ENCODE measurements at places on chromosomes 6 and 20.

DNA sequence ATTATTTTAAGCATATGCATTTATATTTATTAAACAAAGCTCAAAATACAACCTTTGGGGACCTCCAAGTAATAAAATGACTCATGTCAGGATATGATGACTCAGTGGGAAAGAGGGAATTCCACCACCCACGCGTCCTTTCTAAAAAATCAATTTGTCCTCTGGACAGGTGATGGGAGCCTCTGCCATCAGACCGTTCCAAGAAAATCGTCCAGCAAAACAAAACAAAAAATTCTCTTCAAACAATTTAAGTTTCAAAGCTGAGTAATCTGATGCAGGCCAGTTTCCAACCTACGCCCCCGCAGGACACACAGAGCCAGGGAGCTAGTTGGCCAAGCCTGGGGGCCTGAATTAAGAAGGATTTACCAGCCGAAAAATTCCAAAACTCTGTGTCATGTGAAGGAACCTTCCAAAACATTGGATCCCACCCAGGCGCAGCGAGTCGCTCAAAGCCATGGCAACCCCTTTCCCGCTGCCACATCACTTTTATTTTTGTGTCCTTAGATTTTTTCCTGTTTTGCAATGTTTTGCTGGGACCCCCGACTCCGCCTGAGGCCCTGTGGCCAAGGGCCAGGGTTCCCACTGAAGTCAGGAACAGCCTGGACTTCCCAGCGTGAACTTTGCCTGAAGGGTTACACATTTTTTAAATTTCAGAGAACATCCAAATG lies 95.3 kb downstream of the NFATC2 start:
- no peak for DNase-seq

DNA sequence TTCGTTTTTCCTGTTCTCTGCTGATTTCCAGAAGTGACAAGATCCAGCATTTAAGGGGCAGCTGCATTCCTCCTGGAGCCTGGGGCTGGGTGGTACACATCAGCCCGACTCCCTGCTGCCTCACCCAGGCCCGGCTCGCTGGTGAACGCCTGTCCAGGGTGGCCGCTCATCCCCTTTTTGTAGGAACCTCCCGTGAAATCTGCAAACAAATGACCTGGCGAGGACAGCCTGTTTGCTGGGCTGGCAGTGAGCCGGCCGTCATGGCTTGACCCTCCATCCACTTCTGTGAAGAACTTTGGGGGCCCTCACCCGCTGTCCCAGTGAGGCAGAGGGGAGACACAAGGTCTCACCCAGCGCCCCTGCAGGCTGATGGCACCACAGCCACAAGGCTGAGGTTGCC lies 39.0 kb downstream of the PYGB start:
- no peak for DNase-seq

DNA sequence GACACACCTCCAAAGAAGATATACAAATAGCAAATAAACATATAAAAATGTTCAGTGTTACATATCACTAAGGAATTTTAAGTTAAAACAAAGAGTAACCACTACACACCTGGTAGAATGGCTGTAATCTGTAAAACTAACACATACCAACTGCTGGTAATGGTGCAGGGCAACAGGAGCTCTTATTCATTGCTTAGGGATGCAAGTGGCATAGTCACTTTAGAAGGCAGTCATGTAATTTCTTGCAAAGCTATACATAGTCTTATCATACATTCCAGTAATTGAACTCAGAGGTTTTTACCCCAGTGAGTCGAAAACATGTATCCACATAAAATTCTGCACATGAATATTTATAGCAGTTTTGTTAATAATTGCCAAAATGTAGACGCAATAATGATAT lies 906.8 kb upstream of the CITED2 start:
- no peak for DNase-seq

GRCh38 chr6:136351518-136352110 lies 62.0 kb upstream of the BCLAF1 start:
- no peak for DNase-seq

GRCh38 chr6:81071121-81071520 lies 681.4 kb downstream of the TENT5A start:
- DNase-seq, result no peak

DNA sequence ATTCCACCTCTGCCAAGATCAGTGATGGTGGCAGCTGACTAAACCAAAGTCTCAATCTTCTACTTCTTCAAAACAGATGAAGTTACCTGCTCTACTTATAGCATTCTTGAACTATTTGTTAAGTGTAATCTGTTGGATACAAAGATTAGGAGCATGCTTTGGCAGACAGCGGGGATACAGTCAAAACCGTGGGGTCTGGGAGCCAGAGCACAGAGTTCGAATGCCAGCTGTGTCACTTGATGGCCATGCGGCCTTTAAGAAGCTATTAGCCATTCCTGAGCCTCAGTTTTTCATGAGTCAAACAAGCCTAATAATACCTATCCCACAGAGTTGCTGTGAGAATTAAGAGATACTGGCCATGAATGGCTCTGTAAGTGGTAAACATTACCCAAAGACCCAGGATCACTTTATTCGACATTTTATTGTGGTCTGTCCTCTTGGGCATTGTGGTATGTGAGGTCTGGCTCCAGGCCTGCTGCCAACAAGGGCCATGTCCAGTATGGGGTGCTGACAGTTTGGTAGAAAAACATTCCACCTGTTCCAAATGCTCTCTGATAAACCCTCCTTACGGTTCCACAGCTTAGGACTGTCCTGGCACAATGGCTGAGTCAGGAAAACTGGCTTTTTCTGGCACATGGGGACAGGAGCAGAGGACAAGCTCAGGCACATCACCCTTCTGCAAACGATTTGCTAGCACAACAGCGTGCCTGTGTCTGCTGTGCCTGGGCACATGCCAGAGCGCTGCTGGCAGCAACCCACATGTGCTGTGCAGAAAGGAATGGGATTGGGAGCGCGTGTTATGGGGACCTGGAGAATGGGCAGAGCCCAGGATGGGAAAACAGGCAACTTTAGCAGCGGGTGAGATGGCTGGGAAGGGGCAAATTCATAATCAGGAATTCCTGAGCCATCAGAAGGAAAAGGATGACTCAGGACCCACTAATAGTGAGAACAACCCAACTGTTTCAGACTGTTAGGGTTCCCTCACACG lies 15.7 kb upstream of the FAM83C start:
- DNase-seq, result no peak

GRCh38 chr6:314377-314776 lies 22.1 kb downstream of the DUSP22 start:
- no peak for DNase-seq

DNA sequence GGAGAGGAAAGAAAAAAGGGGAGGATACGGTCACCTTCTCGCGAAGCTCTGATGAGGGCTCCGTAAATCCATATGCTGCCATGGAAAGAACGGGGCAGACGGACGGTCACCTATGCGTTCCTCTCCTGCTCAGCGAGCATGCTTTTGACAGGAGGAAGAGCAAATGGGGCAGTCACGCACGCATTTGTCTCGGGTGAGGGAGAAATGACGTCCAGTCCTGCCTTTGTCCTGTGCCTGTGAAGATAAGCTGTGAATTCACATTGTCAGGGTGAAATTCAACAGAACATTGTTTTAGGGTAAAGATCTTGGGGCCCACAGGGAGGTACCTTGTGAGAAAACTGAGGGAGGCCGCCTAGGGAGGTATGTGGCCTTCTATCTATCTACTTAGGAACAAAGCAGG lies 83.8 kb downstream of the IRF4 start:
- no peak for DNase-seq

DNA sequence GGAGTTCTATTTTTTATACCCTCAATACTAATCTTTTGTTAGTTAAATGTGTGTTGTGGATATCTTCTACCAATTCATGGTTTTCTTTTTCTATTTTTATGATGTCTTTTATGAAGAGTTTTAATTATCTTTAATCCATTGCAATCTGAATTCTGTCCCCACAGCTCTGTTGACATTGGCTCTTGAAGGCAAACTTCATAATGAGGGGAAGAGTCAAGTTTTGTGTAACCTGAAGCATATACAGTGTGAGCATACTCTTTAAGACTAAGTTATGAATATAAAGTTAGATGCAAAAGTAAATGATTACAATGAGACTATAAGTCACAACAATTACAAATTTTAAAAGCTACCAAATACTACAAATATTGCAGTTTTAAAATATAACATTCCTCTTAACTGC lies 34.2 kb downstream of the RNF217 start:
- no peak for DNase-seq

- no peak for DNase-seq
These were observed 77.2 kb downstream of the GCNT2 start for GRCh38 chr6:10598084-10598960.

DNA sequence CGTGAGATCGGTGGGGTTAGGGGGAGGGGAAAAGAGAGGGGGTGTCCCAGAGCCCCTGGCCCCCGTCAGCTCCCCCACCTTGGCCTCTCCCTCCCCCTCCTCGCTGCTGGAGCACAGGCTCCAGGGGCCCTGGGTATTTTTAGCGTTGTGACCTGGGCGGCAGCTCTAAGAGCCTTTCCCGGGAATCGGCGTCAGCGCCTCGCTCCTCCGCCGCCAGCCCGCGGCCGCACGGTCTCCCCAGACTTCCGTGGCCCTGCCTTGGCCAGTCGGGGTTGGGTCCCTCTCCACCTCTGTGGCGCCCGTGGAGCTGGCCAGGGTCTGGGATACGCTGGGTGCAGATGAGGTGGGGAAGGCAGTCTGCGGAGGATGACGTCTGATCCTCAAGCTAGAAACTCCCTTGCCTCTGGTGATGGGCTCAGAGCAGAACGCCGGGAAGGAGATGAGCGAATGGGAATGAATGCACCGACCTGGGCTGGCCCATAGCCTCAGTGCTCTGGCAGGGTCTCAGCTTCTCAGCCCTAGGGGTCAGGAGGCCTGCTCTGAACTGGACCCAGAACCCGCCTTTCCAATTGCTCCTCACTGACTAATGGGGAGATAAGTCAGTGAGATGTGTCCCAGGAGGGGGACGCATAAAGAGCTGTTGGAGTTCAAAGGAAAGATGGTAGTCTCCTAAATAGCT lies 883 bp upstream of the DBNDD2 start:
- no peak for DNase-seq

GRCh38 chr6:80333342-80333741 lies 226.9 kb downstream of the BCKDHB start:
- DNase-seq, result no peak

DNA sequence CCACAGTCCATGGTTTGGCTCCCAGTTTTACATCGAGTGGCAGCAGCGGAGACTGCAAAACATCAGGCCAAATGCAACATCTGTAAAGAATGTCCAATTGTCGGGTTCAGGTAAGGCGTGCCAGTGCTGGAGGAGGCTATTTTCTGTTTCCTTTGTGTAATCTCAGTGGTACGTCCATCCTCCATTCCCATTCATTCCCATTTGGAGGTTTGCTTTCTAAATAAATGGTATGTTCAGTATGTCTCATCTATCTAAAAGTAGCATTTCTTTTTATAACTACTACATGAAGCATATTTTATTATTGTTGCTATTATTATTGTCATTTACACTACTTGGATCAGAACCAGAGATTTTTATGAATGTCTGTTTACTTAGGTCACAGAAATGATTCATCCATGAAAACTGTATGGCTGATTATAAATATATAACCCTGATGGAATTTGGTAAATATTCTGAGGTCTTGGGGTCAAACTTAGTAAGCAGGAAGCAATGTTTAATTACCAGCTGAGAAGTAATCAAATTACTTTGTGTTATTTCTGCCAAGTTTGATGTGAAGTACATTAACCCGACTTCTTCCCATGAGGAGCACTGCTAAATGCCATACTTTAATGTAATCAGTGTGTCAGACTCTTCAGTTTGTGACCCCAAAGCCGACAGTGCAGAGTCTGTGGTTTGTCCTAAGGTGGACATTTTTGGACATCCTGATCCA lies 512.9 kb downstream of the UTRN start:
- DNase-seq, result no peak

DNA sequence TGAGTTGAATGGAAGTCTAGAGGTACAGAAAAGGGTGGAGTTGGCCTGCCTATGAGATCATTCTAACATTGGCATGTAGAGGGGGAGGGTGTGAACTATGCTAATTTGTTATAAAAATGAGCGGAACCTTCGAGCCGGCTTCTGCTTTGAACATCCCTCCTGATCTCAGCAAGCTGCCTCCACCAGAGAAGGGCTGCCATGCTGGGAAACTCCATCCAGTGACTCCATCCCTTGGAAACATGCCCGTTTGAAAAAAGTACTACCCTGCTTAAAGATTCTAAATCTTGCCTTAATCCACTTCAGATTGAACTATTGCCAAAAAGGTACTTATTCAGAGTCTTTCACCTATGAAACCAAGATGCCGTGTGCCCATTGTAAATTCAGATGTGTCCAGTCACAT lies 43.6 kb upstream of the TMEM170B start:
- no peak for DNase-seq

- DNase-seq, result no peak
These were observed 5.8 kb upstream of the SDCBP2 start for GRCh38 chr20:1334761-1335160.

DNA sequence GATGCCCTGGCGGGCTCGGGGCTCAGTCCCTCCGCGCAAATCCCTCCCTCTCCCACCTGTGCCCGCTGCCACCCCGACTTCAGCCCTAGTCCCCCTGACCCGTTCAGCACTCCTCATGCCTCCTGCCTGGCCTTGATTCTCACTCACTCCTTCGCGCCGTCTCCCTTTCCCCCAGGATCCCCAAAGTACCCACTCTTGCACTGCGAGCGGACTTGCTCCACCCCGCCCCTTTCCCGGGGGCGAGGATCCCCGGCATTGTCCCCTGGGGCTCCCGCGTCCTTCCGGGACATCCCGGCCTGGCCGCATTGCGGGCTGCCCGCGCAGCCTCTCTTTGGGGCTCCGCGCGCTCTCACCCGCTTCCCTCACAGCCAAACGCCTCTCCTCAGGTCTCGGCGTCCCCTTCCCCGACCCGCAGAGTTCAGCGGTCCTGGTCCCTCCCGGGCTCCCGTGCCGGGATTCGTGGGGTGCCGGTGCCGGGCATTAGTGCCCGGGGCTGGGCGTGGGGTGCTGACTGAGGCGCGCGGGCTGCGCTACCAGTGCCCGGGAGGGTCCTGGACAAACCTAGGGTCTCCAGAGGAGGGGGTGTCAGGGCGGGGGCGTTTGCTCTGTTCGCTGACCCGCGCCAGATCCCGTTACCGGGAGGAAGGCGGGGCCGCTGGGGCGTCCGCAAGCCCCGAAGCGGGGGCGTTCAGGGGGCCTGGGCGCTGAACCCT lies 45.5 kb upstream of the SUPT3H start:
- no peak for DNase-seq

DNA sequence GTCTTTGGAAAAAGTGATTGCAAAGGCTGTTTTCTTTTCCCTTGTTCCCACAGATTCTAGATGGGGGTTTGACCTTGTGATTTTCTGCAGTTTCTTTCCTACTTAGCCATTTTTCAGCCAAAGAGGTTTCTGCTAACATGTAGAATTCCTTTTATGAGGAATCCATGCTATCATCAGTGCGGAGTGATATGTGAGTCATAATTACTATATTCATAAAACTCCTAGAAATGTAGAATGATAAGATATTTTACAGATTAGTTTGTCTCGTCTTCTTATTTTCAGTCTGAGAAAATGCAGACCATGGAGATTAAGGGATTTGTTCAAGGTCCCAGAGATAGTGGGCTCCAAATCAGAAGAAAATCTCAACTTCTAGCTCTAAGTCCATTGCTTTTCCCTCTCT lies 98.6 kb downstream of the KCNQ5 start:
- no peak for DNase-seq

- DNase-seq, result no peak
These were observed 343.5 kb downstream of the TAF4 start for GRCh38 chr20:61722146-61722678.

GRCh38 chr6:92110403-92110802 lies 1309.0 kb downstream of the EPHA7 start:
- no peak for DNase-seq
